ENCODE measurements at places on chromosomes 12 and 14. TPM values are rescaled to one million over a fixed set of nuclear protein-coding genes. Genes with fewer than 3 reads are reported as not detected.

OAS1 gene
- 5.3 TPM for total RNA-seq

- DNase-seq = no peak
Measured at GRCh38 chr14:32513571-32514009, 184.5 kb downstream of the AKAP6 start.

GRCh38 chr14:42535397-42535796, 928.7 kb downstream of the LRFN5 start:
- no peak for DNase-seq

GRCh38 chr12:86148612-86149011, 107.6 kb downstream of the MGAT4C start:
- DNase-seq = no peak

DNA sequence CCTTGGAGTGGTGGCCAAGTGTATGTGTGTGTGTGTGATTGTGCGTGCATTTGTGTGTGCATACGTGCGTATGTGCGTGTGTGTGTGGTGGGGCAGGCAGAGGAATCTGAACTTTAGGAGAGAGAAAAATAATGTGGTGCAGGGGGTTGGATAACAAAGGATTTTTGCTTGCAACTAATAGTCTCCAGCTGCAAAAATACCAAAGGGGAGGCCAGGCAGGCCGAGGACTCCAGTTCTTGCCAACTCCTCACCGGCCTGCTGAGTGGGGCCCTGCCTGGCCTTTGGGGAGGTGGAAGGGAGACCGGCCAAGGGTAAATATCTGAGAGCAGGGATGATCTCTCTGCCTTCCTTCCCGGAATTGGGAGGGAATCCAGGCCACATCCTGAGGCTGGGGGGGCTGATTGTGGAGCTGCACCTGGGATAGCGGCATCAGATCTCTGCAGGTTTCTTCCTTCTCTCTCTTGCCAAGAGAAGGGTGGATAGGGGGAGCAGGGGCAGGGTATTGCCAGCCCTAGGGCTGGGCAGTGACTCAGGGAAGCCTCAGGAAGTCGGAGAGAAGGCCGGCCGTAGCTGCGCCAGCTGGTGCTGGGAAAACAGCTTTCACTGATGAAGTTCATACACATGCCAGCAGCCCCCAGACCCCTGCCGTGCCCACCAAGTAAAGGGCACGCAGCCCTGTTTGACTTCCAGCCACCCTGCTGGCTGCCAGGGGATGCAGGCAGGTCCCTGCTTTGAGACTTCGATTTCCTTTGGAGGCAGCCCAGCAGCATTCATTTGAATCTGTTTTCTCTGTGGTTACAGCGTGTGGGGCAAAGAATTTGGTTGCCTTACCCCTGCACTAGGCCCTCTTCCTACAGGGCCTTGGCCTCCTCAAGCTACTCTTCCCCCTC, 4.6 kb upstream of the LRP1-AS start:
- peak; percentile 59 for DNase-seq

DIO3 gene
- total RNA-seq = 0.33 TPM

DNA sequence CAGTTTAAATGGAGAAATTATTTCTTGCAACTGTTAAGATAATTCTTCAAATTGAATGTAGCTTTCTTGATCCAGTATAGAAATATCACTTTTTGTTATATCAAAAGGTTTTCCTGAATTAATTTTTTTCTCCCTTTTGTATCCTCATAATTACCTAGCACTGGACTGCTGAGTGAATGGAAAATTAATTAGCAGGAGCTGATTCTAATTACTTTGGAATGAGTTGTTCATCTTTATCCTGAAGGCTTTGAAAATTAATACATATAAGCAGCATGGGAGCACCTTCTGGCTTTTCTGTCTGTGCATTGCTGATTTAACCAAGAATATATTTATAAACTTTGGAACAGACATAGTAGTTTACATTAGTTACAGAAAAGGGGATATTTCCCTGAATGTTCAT, 307.6 kb upstream of the GARIN2 start:
- no peak for DNase-seq

GRCh38 chr12:20264608-20265114, 103.7 kb upstream of the PDE3A start:
- no peak for DNase-seq

GRCh38 chr14:73764406-73765280, 50.5 kb upstream of the PNMA1 start:
- peak; percentile 69 for DNase-seq

DNA sequence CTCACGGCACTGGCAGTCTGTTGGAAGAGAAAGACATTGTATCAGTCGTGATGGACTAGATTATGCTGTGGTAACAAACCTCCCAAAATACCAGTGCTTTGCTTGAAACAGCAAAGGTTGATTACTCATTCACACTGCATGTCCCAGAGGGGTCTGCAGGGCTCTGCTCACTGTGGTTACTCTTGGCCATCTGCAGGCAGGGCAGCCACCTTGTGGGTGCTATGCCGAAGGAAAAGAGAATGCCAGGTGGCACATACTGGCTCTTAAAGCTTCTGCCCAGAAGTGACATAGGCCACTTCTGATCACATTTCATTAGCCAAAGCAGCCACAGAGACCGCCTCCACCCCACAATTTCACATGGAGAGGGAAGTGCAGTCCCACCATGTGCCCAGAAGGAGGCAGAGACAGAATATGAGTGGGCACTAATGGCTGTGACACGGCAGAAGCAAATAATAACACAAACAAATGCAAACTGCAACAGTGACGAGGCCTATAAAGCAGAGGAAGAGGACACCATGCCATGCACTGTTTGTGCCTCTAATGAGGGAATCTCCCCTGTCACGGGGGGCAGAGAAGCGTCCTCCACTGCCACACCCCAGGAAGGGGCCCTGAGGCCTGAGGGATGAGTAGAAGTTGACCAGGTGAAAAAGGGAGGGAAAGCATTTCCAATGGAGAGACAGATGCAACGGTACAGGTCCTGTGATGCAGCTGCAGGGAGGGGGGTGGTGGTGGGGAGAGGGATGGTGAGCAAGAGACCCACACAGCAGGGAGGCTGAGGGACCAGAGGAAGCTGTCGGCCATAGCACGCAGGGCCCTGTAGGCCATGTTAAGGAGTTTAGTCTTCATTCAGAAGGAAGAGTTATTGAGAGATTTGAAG, 51.7 kb upstream of the KICS2 start:
- no peak for DNase-seq

- DNase-seq = no peak
Measured at GRCh38 chr14:99263564-99264330, 8.2 kb downstream of the BCL11B start.

DNA sequence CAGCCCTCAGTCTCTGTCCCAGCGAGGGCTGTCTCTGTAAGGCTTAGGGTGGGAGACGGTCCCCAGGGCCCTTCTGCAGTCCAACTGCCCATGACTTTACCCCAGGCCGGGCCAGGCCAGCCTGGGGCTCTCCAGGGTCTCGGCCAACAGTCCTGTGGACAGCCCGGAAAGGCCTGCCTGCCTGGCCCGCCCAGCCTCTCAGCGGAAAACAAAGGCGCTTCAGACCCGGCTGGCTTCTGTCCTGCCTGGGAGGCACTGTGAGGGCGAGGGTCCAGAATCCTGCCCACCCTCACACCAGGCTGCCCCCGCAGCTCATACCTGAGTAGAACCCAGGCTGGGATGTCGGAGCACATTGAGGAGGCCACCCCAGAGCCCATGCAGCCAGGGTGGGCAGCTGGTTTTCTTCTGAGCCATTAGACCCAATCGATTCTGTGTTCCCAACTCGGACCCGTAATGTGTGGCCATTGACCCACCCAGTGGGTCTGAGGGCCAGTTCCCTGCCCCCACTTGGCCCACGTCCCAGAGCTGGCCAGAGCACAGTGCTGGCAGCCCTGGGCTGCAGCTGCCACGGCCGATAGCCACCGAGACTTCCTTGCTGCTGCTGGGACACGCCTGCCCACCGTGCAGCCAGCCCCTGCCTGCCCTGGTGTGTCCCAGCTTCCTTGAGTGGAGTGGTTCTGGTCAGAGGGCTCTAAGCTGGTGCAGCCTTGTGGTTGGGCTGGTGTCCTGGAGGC, 1.6 kb downstream of the CRIP2 start:
- DNase-seq = peak; percentile 70

- no peak for DNase-seq
Measured at GRCh38 chr14:60485598-60486251, at the start of gene C14orf39. Gene C14orf39, minus strand, starts transcription at chr14:60486063. Its CDS starts 985 bp downstream, at chr14:60485078.

Measured in heart right ventricle (tissue), 16 donors.